CD8-positive, alpha-beta memory T cell (primary cell): ENCODE measurements at places on chromosomes 2 and 18. TPM values are rescaled to one million over a fixed set of nuclear protein-coding genes. Genes with fewer than 3 reads are reported as not detected.

- no peak for DNase-seq
- H3K27me3 ChIP-seq, result no peaks in the 10 kb centered on the region
- peaks cover 13% of the 10 kb centered on the region for H3K36me3 ChIP-seq
- no peak overlapping the region for H3K27ac ChIP-seq
Measured at GRCh38 chr18:741931-742512, 29.6 kb upstream of the ENOSF1 start.

GRCh38 chr18:612156-612555 is 15.4 kb downstream of the CLUL1 start:
- DNase-seq, result no peak
- H3K4me1 ChIP-seq, result no peaks in the 10 kb centered on the region
- H3K36me3 ChIP-seq, result no peaks in the 10 kb centered on the region
- H3K27ac ChIP-seq, result no peak overlapping the region

Gene FER1L5
- not detected for total RNA-seq

Gene EGR4
- 0.31 TPM for total RNA-seq

DNA sequence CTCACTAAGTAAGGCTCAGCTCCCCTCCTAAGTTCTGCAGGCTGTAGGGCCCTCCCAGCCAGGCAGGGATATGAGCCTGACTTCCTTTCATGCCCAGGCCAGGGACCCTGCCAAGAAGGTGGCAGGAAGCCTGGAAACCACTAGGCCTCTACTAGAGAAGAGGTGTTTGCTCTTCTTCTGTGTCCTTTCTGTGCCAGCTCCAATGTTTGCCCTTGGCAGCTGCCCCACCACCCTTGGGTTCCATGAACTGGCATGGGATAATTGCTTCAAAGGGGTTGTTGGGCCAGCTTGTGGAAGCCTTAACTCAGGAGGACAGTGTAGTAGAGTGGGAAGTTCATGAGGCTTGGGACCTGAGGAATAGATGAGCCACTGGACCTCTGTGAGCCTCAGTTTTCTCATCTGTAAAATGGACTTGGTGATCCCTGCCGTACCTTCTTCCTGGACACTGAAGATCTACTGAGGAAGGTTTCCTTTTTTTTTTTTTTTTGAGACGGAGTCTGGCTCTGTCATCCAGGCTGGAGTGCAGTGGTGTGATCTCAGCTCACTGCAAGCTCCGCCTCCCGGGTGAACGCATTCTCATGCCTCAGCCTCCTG is 3.9 kb downstream of the SLC35F6 start:
- no peak overlapping the region for H3K4me3 ChIP-seq
- H3K27ac ChIP-seq, result no peak overlapping the region
- H3K4me1 ChIP-seq, result peaks cover 55% of the 10 kb centered on the region

Gene MEIS1
- not detected for total RNA-seq

- no peaks in the 10 kb centered on the region for H3K27me3 ChIP-seq
- no peak for DNase-seq
- H3K27ac ChIP-seq, result no peak overlapping the region
- H3K36me3 ChIP-seq, result no peaks in the 10 kb centered on the region
- H3K4me1 ChIP-seq, result no peaks in the 10 kb centered on the region
- no peak overlapping the region for H3K4me3 ChIP-seq
Measured at GRCh38 chr18:45557779-45558178, 57.5 kb upstream of the SLC14A2 start.

GRCh38 chr2:131033786-131034121 is 59.5 kb downstream of the FAM168B start:
- H3K27ac ChIP-seq, result no peak overlapping the region
- H3K4me1 ChIP-seq, result peaks cover 10% of the 10 kb centered on the region
- H3K36me3 ChIP-seq, result no peaks in the 10 kb centered on the region
- DNase-seq, result no peak
- H3K4me3 ChIP-seq, result no peak overlapping the region

- DNase-seq, result peak; percentile 28
- H3K27ac ChIP-seq, result no peak overlapping the region
- H3K4me1 ChIP-seq, result peaks cover 5% of the 10 kb centered on the region
- no peaks in the 10 kb centered on the region for H3K27me3 ChIP-seq
- H3K4me3 ChIP-seq, result no peak overlapping the region
Measured at GRCh38 chr2:71548646-71549425, 95.5 kb downstream of the DYSF start.

GRCh38 chr2:228417526-228417925 is 236.0 kb upstream of the SPHKAP start:
- no peaks in the 10 kb centered on the region for H3K4me1 ChIP-seq
- H3K4me3 ChIP-seq, result no peak overlapping the region
- no peaks in the 10 kb centered on the region for H3K27me3 ChIP-seq
- no peaks in the 10 kb centered on the region for H3K36me3 ChIP-seq
- DNase-seq, result no peak
- no peak overlapping the region for H3K27ac ChIP-seq

Gene AMER3
- not detected for total RNA-seq

GRCh38 chr2:101474731-101475384 is at the start of gene RFX8:
RFX8 (minus strand) TSS chr2:101475112; CDS start chr2:101466848, 8,264 bp downstream.
- H3K36me3 ChIP-seq, result no peaks in the 10 kb centered on the region
- DNase-seq, result peak; percentile 52
- no peak within 1 kb of the TSS for H3K27ac ChIP-seq
- peaks cover 6% of the 10 kb centered on the region for H3K4me1 ChIP-seq
- peak within 1 kb of the TSS; percentile 30 for H3K4me3 ChIP-seq

Gene ADI1
- total RNA-seq, result 33.0 TPM

- no peak overlapping the region for H3K4me3 ChIP-seq
- H3K4me1 ChIP-seq, result no peaks in the 10 kb centered on the region
- no peaks in the 10 kb centered on the region for H3K36me3 ChIP-seq
- no peaks in the 10 kb centered on the region for H3K27me3 ChIP-seq
- no peak for DNase-seq
Measured at GRCh38 chr18:37452015-37452414, 113.6 kb downstream of the CELF4 start.

- H3K36me3 ChIP-seq, result no peaks in the 10 kb centered on the region
- no peaks in the 10 kb centered on the region for H3K27me3 ChIP-seq
- no peak for DNase-seq
- no peaks in the 10 kb centered on the region for H3K4me1 ChIP-seq
Measured at GRCh38 chr2:173792741-173793140, 172.4 kb downstream of the SP3 start.

- no peaks in the 10 kb centered on the region for H3K36me3 ChIP-seq
- no peak for DNase-seq
- no peaks in the 10 kb centered on the region for H3K27me3 ChIP-seq
- no peak overlapping the region for H3K27ac ChIP-seq
Measured at GRCh38 chr2:221761260-221761659, 189.2 kb upstream of the EPHA4 start.

DNA sequence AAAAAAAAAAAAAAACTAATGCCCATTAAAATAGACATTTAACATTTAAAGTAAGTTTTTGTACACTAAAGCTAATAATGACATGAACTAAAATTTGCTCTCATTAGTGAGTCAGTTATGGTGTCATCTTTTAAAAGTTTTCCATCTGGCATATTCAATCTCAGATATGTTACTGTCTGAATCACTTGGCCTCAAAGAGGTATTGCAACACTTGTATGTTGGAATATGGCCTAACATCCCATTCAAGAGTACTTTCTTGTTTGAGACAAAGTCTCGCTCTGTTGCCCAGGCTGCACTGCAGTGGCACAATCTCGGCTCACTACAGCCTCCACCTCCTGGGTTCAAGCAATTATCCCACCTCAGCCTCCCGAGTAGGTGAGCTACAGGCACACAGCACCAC is 169.7 kb downstream of the TMEM163 start:
- no peak for DNase-seq
- no peaks in the 10 kb centered on the region for H3K4me1 ChIP-seq
- H3K27me3 ChIP-seq, result no peaks in the 10 kb centered on the region
- H3K4me3 ChIP-seq, result no peak overlapping the region

Gene HMSD
- total RNA-seq, result 9.8 TPM

DNA sequence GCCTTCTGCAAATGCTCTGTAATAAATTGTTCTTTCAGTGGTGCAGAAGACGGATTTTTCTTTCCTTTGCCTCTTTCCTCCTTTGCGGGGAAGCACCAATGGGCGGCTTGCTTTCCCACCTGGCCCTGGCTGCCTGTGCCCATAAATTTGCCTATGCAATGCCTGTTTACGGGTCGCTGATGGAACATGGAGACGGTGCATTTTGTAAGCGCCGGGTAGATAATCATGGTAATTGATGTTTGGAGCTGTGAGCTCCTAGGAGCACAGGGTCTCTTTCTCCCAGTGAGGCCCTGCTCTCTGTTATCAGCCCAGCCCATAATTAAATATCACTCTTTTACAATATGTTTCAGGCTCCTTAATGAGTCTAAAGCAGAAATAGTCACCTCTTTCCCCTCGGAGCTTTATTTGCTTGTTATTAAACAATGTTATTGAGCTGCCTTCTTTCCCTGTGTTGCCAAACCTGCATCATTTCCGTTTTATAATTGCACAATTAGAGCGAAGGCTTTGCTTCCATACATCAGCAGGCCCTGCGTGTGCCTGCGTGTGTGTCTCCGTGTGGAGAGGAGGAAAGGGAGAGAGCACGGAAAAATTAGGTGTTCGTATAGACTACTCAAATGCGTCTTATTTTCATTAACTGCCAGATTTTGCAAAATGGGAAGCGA is 437.4 kb upstream of the POU3F3 start:
- H3K4me1 ChIP-seq, result no peaks in the 10 kb centered on the region
- DNase-seq, result no peak
- H3K4me3 ChIP-seq, result no peak overlapping the region
- H3K36me3 ChIP-seq, result no peaks in the 10 kb centered on the region

DNA sequence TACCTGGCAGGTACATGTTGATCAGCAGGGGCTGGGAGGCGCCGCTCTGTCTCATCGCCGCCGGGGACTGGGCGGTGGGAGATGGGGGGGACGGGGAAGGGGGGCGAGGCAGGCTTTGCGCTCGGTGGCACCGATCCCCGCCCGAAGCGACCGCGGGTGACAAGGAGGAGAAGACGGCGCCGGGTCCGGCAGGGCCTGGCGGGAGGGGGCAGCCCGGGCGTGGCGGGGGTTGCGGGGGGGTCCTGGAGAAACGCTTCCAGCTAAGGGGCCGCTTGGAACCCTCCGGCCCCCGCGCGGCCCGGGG is at the start of gene FEV:
FEV (minus strand) TSS at position 164 of the 304 bp plus-strand sequence; CDS start at position 55, 109 bp downstream.
- no peaks in the 10 kb centered on the region for H3K36me3 ChIP-seq
- peaks cover 32% of the 10 kb centered on the region for H3K4me1 ChIP-seq
- peaks cover 68% of the 10 kb centered on the region for H3K27me3 ChIP-seq
- no peak within 1 kb of the TSS for H3K27ac ChIP-seq
- DNase-seq, result no peak
- H3K4me3 ChIP-seq, result no peak within 1 kb of the TSS

GRCh38 chr2:24761866-24762265 is 31.3 kb downstream of the PTRHD1 start:
- no peaks in the 10 kb centered on the region for H3K27me3 ChIP-seq
- H3K36me3 ChIP-seq, result peaks cover 36% of the 10 kb centered on the region
- DNase-seq, result no peak
- no peak overlapping the region for H3K4me3 ChIP-seq
- H3K4me1 ChIP-seq, result no peaks in the 10 kb centered on the region
- H3K27ac ChIP-seq, result no peak overlapping the region

Gene CAPN14
- 0.31 TPM for total RNA-seq

Gene ZNF396
- total RNA-seq, result 1.2 TPM

- DNase-seq, result no peak
- H3K27ac ChIP-seq, result no peak overlapping the region
- no peaks in the 10 kb centered on the region for H3K4me1 ChIP-seq
Measured at GRCh38 chr2:180523621-180524340, 456.6 kb upstream of the UBE2E3 start.

Gene HOXD12
- not detected for total RNA-seq

Gene MPP4
- not detected for total RNA-seq

Gene PLEK
- total RNA-seq, result 23.0 TPM

Gene FASTKD1
- 53.8 TPM for total RNA-seq

- H3K4me3 ChIP-seq, result no peak overlapping the region
- no peak for DNase-seq
- no peaks in the 10 kb centered on the region for H3K27me3 ChIP-seq
- no peak overlapping the region for H3K27ac ChIP-seq
Measured at GRCh38 chr18:7202169-7202568, 28.7 kb upstream of the LRRC30 start.

DNA sequence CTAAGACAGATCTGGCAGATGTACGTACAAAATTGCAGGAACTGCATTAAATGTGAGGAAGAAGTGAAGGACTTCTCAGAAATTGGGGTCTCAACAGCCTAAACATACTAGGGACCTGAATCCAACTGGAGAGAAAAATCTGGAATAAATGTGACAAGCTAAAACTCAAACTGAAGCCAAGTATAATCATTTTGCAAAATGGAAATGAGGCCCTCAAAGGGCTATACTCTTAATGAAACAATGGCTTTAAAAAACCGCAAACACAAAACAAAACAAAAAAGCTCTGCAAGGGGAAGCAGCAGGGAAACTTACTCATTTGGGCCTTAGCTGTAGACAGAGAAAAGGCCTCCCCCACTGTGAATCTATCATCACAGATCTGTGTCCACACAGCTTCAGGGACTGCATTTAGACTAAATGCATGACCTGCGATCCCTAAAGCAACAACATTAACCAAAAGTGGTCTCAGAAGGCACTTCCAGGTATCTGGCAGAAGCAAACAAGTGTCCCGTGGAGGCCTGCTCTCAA is 63.2 kb downstream of the CCBE1 start:
- no peak overlapping the region for H3K27ac ChIP-seq
- no peak overlapping the region for H3K4me3 ChIP-seq
- H3K36me3 ChIP-seq, result no peaks in the 10 kb centered on the region

GRCh38 chr2:174383796-174384195 is 11.7 kb upstream of the SCRN3 start:
- no peaks in the 10 kb centered on the region for H3K27me3 ChIP-seq
- H3K4me3 ChIP-seq, result no peak overlapping the region
- no peak for DNase-seq
- H3K36me3 ChIP-seq, result peaks cover 28% of the 10 kb centered on the region
- no peak overlapping the region for H3K27ac ChIP-seq

DNA sequence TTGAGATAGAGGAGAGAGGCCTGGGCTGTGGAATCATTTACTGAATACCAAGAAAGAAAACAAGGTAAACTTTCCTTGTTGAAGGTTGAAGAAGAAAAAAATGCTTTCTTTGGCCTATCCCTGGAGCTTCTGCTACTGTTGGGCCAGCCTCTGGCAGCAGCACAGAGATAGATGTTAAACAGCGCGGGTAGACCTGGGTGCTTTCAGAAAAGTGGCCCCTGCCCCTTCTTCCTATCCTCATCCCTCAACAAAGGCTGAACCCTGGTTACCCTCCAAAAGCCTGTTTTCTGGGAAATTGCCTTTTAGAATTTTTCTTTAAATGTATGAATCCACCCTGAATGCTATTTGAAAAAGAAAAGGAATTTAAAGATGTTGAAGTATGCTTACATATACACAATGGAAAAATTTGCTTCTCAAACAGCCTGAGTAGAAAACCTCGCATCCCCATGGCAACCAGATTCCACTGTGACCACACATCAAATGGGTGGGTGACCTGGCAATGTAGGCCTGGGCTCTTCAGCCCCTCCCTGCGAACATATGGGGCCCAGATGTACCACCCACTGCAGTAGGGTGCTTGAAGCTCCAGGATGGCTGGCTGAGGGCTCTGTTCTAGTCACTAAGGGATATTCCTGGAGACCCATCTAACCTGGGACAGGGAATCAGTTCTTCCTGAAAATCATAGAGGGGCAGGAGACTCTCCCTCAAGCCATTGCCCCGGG is 23.4 kb upstream of the CHRNA1 start:
- H3K27me3 ChIP-seq, result no peaks in the 10 kb centered on the region
- DNase-seq, result no peak
- H3K27ac ChIP-seq, result peak overlapping the region; percentile 13
- H3K4me1 ChIP-seq, result peaks cover 8% of the 10 kb centered on the region
- no peaks in the 10 kb centered on the region for H3K36me3 ChIP-seq

GRCh38 chr2:109447776-109448175 is 166.0 kb downstream of the SEPTIN10 start:
- DNase-seq, result no peak
- H3K27me3 ChIP-seq, result no peaks in the 10 kb centered on the region
- H3K36me3 ChIP-seq, result no peaks in the 10 kb centered on the region
- H3K4me1 ChIP-seq, result no peaks in the 10 kb centered on the region
- H3K4me3 ChIP-seq, result no peak overlapping the region

- H3K27me3 ChIP-seq, result no peaks in the 10 kb centered on the region
- H3K36me3 ChIP-seq, result no peaks in the 10 kb centered on the region
- no peaks in the 10 kb centered on the region for H3K4me1 ChIP-seq
Measured at GRCh38 chr2:224601923-224602322, 16.8 kb upstream of the CUL3 start.
